ENCODE measurements at places on chromosomes 3 and 15.

- no peak for DNase-seq
These were observed 14.5 kb downstream of the SETD2 start for GRCh38 chr3:47149339-47149933.

DNA sequence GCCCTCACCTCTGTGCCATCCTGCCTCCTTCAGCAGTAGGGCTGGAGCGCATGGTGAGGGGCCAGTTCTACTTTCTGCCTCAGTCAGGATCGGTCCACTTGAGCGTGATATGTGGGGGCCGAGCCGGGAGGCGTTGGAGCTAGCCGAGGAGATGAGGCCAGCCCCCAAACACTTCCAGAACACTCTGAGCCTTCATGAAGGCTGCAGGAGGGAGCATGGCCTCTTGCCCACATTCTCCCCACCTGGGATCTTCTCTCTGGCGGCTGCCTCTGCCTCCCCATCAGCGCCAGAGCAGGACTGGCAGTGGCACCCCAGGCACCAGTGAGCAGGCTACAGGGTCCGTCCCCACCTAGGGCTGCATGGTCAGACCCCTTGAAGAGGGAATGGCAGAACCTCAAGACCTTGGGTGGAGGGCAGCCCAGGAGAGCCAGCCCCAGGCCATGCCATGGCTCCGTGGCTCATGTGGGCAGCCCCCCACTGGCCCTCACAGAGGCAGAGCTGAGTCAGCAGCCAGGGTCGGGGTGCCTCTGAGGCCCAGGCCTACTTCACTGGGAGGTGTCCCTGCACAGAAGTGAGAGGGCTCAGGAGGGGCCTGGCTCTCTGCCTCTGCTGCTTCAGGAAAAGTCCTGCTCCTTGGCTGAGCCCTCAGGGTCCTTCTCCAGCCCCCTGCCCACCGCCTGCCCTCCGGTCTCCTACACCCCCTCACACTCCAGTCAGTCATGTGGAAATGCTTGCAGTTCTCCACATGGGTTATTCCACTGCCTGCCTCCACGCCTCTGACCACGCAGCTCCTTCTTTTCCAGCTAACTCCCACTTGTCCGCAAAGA, 28.1 kb upstream of the CYP11A1 start:
- no peak for DNase-seq

GRCh38 chr3:119293871-119294695, at the start of gene ARHGAP31:
ARHGAP31 (plus strand) TSS chr3:119294383; CDS start chr3:119294905, 522 bp downstream.
- peak; percentile 85 for DNase-seq

DNA sequence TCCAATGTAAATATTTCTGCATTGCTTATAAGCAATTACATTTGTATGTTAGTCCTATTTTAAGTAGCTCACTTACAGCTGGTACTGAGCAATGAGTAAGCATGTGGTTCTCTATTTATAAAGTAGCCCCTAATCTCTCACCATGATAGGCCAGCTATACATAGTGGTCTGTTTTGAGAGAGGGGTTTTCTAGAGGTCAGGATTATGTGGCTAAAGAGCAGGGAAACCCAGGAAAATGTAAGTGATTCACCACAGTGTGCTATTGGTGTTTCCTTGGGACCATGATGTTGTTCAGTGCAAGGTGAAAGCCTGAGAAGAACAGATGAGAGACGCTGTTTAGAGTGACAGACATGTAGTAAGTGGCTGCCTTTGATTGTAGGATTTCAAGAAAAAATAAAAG, 26.4 kb downstream of the RBMS3 start:
- DNase-seq, result no peak

GRCh38 chr15:101528108-101528916, 38.8 kb upstream of the PCSK6 start:
- no peak for DNase-seq

- DNase-seq, result no peak
These were observed 32.2 kb downstream of the GPR176 start for GRCh38 chr15:39887832-39888231.

DNA sequence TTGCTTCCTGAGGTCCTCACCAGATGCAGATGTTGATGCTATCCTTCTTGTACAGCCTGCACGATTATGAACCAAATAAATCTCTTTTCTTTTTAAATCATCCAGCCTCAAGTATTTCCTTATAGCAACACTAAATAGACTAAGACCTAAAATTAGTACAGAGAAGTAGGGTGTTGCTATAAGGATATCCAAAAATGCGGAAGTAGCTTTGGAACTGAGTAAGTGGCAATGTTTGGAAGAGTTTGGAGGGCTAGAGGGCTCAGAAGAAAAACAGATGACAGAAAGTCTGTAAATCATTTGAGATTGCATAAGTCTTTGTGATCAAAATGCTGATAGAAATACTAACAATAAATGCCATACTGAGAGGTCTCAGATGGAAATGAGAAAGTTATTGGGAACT, 894.9 kb downstream of the DIPK2A start:
- no peak for DNase-seq

DNA sequence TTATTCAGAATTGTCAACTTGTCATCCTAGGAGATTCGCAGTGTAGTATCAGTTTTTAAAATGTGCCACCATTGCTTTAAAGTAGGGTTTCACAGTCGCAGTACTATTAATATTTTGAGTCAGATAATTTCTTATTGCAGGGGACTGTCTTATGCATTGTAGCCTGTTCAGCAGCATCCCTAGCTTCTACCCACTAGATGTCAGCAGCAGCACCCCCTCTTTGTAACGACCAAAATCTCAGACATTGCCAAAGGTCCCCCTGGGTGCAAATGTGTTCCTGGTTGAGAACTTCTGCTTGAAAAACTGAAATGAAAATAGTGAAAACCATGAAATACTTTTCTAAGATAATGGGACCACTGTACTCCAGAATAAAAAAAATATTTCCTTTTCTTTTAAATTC, 474.8 kb downstream of the CNTN3 start:
- no peak for DNase-seq

DNA sequence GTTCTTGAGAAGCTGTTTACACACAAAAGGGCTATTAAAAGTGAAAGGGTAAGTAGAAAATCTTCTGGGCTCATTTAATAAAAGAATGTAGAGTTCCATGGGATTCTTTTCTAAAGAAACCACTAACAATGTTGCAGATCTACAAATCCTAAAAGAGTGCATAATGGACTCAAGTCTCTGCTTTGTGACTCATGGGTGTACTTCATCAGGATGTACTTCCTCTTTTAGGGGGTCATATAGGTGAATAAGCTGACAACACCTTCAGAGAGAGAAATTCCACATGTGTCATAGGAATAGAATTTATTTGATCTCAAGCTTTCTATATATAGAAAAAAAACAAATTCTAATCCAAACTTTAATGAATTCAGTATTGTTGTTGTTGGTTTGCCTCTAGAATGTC, 355.5 kb downstream of the TIGIT start:
- DNase-seq, result no peak

DNA sequence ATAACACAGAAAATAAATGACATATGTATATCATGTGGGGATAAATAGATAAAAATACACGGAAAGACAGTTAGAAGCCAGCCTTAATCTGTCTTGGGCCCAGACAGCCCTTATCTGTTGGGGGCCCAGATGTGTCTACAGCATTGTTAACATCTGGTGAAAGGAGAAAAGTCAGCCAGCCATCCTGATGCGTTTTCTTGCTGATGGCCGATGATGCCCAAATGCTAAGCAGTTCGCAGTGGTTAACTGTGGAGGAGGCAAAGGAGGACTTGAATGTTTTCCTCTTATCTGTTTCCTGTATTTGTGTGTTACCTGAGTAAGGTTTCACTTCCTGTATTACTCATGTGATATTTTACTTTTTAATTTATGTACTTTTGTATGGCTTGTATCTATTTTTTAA, 46.2 kb downstream of the NOX5 start:
- no peak for DNase-seq

DNA sequence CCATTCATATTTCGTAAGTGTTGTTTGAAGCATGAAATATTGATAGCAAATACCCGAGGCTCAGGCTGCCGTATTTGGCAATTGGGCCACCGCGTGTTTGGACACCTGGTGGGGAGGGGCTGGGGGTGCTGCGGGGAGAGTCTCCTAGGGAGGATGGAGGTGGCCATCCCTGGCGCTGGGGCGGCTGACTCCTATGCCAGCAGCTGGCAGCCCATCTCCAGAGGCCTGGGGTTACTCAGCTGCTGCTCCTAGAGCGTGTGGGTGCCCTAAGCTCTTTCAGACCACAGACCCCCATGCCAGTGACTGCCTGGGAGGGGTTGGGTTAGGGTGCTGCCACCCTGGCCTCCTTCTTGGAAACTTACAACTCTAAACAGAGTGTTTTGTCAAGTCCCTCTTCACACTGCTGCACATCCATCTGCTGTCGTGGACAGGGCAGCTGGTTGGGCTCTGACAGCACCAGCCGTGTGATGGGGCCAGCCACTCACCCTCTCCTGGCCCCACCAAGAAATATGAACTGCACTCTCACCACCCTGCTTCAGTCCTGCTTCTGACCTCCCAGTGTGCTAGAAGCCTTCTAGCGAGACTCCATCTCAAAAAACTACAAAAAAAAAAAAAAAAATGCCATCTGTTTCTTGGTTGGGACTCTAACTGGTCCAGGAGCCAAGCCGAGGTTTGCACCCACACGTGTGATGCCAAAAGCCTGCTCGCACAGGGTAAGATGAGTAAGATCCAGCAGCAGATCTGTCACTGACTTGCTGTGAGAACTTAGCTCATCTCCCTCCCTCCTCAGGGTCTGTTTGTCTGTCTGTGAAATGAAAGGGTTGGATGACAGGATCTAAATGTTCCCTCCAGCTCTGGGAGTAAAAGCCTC, 156.2 kb downstream of the MEGF11 start:
- no peak for DNase-seq

- no peak for DNase-seq
These were observed 44.3 kb upstream of the APEH start for GRCh38 chr3:49629866-49630265.

GRCh38 chr3:12708584-12709192, 44.8 kb upstream of the RAF1 start:
- DNase-seq, result no peak

DNA sequence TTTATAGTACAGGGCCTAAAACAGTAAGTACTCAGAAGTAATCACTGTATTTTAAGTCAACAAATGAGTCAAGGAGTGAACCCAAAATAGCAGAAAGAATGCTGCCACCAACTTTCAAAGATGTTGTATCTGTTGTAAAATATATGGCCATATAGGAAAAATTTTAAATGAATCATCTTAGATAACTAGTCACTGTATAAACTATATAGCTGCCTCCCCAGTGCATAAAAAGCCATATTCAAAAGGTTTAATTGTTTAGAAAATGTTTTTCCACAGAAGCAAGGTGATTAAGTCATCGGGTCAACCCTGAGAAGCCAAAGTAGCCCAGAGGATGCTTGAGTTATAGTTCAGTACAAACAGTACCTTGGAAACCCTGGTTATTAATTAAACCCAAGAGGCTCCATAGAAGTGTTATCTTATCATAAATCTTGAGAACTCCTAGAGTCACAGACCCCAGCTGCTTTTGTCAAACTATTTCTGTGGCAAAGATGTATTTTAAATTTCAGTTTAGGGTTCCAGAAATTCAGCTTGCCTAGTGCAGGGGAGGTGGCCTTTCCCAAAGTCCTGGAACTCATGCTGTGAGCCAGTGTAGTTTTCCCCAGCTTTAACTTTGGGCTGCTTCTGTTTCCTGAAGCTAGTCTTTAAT, 39.2 kb downstream of the MBNL1 start:
- no peak for DNase-seq

GRCh38 chr3:42216302-42216701, 49.7 kb downstream of the CCK start:
- no peak for DNase-seq

DNA sequence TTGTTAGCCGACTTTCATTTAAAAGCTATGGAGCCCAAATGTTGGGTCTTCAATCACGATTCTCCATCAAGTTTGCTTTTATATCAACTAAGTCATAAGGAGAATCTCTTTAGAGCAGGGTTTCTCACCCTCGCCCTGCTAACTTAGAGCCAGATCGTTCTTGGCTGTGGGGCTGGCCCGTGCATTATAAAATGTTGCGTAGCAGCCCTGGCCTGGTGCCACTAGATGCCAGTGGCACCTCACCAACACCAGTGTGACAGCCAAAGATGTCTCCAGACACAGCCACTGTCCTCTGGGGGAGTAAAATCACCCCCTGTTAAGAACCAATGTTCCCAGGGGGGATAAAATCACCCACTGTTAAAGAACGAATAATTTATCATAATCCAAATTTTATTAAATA, 226.1 kb downstream of the OCA2 start:
- no peak for DNase-seq

- DNase-seq, result peak; percentile 51
These were observed at the start of gene GCSAM for GRCh38 chr3:112132975-112133448. GCSAM (minus strand) TSS chr3:112133248; CDS start chr3:112133120, 128 bp downstream.

- DNase-seq, result no peak
These were observed 39.4 kb downstream of the CD200 start for GRCh38 chr3:112372396-112372795.

GRCh38 chr15:62894322-62895085, 148.0 kb upstream of the TPM1 start:
- no peak for DNase-seq

Measured in activated CD8-positive, alpha-beta memory T cell treated with anti-CD3 and anti-CD28 coated beads, Interleukin-2, amount 50 U/mL, for 4 hours (primary cell).